Stimulated activated CD8-positive, alpha-beta memory T cell treated with anti-CD3 and anti-CD28 coated beads, Interleukin-15, amount 100 ng/mL, for 24 hours (primary cell): ENCODE measurements at places on chromosomes 2 and 18.

GRCh38 chr18:5608846-5609245 lies 65.0 kb upstream of the EPB41L3 start:
- DNase-seq, result no peak

DNA sequence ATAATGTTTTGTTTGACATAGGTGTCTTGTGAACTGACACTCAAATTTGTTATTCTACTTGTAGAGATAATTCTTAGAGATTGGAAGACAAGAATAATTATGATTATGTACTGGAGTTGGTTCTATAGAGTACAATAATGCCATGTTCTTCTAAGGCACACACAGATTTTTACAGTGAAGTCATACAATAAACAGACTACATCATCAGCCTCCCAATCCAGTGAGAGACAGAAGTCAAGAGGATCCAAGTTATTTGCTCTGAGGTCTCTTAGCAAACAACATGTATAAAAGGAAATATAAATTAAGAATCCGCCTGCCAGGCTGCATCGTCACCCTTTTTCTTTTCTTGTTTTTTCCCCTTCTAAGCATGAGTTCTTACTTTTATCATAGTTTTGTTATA lies 613.5 kb upstream of the SETBP1 start:
- no peak for DNase-seq

- DNase-seq, result no peak
These were observed 2.5 kb downstream of the SNED1 start for GRCh38 chr2:241000831-241001321.

GRCh38 chr18:41993151-41993550 lies 38.1 kb downstream of the PIK3C3 start:
- no peak for DNase-seq

- DNase-seq, result no peak
These were observed 5.6 kb downstream of the DNAJB2 start for GRCh38 chr2:219284501-219285372.

GRCh38 chr2:55948176-55948923 lies 24.8 kb upstream of the EFEMP1 start:
- no peak for DNase-seq

DNA sequence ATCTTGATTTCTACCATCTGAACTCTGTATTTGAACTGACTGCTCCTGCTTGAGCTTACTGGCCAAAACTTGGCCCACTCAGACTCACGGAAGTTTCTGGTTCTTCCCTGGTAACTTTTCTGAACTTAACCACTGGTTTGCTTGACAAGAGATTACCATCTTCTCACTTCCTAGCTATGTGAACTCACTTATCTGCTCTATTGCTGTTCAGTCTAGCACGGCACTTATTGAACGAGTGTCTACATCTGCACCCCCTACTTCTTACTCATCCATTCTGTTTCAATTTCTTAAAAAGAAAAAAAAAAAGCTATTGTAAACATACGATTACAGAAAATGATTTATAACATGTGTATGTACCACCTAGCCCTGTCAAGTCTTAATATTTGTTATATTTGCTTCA lies 9.0 kb downstream of the CKAP2L start:
- DNase-seq, result no peak

GRCh38 chr2:13543550-13543949 lies 826.8 kb downstream of the TRIB2 start:
- DNase-seq, result no peak

DNA sequence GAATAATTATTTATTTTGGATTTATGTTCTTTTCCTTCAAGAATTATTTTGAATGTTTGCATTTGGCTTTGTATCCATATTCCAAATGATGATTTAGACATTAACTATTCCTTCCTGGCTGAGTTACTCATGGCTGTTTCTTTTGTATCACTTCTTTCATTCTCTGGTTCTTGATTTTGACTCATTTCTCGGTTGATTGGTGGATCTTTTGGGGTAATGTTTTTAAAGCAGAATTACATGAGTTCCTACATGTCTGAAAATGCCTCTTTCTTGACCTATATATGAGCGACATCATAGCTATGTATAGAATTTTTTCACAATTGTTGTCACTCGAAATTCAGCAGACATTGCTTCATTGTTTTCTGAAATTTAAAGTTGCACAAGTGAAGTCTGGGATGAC lies 39.5 kb downstream of the CYP26B1 start:
- DNase-seq, result no peak

GRCh38 chr2:236939721-236940231 lies 145.9 kb upstream of the COPS8 start:
- DNase-seq, result no peak

GRCh38 chr18:44954257-44954656 lies 273.6 kb downstream of the SETBP1 start:
- no peak for DNase-seq

- no peak for DNase-seq
These were observed 310.8 kb downstream of the TGIF1 start for GRCh38 chr18:3760741-3761140.
